ENCODE measurements at places on chromosomes 3 and 15.

DNA sequence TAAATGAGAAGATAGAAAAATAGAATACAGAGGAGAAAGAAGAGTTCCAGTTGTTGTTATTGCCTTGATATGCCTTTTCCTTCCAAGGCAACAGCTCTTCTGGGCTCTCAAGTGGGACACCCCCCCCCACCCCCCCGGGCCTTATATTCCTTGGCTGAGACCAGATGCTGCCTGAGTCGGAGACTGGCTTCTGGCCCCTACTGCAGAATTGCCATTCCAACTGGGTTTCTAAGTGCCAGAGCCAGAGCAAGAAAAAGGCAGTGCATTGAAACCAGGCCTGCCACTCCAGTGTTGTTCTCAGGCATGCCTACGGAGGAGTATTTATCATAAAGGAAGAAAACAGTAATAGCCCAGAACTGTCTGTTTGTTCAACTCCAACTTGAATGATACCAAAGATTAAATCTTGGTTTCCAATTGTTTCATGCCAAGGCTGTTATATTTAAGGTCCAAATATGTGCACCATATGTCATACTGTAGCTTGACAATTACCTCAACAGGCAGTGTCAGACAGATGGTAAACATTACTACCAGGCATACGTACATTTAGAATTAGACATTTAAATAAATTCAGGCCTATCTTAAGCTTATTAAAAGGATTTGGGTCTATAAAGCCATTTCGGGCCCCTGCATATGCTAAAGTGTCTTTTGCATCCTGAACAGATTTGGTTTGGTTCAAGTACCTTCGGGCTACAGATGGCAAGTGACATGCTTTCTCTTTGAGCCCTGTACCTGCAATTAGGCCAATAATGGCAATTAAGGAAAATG, 209.9 kb upstream of the SEMA6D start:
- no peak for DNase-seq

- DNase-seq = peak; percentile 40
Measured at GRCh38 chr3:31768479-31769125, 212.5 kb downstream of the OSBPL10 start.

- no peak for DNase-seq
Measured at GRCh38 chr3:64361962-64362735, 136.9 kb upstream of the PRICKLE2 start.

GRCh38 chr3:65532215-65532614, 506.5 kb downstream of the MAGI1 start:
- no peak for DNase-seq

- DNase-seq = no peak
Measured at GRCh38 chr15:63446255-63446654, 58.1 kb upstream of the USP3 start.

GRCh38 chr3:156579427-156579851, 24.5 kb upstream of the SSR3 start:
- DNase-seq = no peak

- DNase-seq = no peak
Measured at GRCh38 chr3:117192888-117193287, 483.3 kb downstream of the TUSC7 start.

- DNase-seq = no peak
Measured at GRCh38 chr15:65947041-65947440, 77.8 kb downstream of the RAB11A start.

- DNase-seq = no peak
Measured at GRCh38 chr3:172646439-172647015, 64.3 kb downstream of the NCEH1 start.

DNA sequence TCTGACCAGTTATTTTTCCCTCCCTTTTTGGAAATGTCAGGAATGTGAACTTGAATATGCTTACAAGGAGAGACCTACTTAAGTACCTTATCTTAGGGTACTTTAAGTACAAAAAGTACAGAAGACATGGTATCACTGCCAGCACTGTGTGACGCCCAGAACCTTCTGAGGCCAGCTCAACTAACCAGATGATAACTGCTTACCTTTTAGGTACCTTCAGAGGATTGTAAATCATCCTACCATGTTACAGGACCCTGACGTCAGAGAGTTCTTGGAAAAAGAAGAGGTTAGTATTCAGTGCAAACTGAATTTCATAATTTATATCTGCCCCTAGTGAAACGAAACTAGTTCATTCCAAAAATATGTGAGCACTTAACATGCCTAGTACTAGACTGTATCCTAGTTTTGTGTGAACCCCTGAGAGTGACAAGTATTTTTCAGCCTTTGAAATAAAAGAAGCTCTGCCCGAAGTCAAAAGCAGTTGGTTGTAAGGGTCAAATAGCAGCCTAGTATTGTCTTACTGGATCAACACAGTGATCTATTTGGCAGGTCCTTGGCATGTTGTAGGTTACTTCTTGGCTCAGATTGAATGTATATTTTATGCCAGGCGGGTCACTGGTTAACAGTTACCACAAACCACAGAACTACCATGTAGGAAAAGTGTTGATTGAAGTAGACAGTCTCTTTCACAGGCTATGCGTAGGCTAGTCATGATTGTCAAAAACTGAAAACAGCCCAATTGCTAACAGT, 23.8 kb upstream of the SNX22 start:
- DNase-seq = no peak

DNA sequence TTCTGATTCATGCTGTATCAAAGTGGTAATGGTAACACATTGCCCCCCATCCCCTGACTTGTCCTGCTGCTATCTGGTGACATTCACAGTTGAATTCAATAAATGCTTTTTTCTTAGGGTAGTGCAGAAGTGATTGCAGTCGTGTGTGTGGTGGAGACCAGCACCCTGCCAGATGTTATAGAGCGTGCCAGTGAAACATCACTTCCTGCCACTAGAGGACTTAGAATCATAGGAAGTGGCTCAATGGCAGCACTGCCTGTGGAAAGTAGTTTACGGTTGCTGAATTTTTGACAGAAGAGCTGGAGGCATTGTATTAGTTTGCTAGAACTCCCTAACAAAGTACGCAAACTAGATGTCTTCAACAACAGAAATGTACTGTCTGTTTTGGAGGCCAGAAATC, 37.4 kb upstream of the P2RY12 start:
- DNase-seq = no peak

- no peak for DNase-seq
Measured at GRCh38 chr3:27487383-27487782, 3.2 kb upstream of the SLC4A7 start.

DNA sequence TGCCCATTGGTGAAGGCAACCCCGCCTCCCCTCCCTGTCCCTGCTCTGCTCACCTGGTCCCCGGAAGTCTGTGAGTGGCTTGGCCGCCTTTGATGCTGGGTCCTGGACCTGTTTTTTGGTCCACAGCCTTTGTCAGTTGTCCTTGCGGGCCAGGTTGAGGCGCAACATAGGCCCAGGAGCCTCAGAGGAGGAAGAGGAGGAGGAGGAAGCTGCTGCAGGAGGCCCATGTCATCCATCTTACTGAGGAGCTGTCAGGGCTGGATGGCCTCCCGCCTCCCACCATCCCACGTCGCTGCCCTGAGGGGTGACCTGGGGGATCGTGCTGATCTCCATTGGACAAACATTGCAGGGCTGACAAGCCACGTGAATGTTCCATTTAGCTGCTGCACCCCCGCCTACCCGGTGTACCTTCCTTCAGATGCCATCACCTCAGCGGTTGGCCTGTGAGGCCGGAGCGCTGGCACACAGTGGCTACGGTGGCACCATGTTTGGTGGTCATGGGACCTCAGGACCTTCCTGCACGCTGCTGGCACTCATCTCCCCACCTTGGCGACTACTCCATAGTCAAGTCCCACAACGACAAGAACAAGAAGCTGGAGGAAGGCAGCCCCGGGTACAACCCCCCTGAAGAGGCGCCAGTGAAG, 106.3 kb downstream of the SMAD6 start:
- DNase-seq = no peak

GRCh38 chr3:21328711-21329390, 422.2 kb downstream of the ZNF385D start:
- DNase-seq = no peak

DNA sequence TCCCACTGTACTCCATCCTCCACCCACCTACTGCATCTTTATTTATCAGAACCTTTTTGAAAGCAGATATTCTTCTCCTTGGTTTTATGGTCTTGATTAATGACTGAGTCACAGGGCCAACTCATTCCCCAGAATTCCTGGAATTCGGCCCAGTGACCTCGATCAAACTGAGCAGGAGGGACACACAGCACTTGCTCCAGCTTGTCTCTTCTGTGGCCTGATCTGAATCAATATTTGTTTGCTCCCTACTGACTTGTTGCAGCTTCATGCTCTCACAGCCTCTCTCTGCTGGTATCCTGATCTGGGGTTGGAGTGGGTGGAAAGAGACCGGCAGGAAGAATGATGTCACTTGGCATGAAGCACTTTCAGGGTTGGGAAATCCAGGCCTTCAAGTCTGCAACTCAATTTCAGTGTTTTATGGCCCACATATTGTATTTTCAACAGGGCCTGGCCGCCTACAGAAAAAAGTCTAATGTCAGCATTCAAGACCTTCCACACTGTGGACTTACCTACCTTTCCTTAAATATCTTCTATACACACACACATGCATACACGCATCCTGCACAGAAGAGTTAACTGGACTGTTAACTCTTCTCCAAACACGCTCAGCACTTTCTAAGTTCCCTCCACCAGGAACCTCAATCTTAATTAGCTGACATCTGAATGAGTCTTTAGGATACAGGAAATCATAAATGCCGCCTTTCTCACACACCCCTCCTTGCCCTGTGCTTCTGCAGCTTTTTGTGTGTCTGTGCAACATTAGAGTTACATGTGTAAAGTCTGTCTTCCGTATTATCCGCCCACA, 4.6 kb downstream of the ANXA2 start:
- DNase-seq = no peak

DNA sequence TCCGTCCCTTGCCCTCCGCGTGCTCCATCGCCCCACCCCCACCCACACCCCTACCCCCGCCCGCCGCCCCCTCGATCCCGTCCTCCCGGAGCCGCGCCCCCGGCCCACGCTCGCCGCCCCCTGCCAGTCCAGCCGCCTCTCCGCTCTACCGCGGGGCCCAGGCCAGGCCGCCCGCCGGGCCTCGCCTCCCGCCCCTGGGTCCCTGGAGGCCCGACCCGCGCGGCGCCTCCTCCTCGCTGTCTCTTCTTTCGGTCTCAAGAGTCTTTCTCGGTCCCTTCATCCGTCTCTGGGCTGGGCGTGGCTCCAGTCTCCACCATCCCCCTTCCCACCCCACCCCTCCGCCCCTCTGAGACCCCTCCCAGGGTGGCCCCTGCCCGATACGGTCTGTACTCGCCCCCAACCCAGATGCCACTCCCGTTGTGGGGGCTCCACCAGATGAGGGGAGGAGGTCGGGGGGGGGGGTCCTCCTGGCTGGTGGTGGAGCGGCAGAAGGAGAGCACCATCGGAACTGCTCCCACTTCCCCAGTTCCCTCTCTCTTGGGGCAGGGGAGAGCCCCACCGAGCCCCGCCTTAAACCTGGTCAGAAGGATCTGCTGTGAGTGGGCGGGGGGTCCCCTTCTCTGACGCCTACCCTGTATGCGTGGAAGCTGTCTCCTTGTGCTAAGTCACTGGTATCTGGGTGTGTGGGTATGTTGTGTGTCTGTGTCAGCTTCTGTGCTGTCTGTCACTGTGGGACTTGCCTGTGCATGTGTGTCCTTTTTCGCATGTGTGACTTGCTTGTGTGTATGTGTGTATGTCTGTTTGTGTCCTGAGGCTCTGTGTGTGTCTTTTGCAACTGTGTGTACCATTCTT, 1.0 kb downstream of the PRKCD start:
- DNase-seq = no peak

DNA sequence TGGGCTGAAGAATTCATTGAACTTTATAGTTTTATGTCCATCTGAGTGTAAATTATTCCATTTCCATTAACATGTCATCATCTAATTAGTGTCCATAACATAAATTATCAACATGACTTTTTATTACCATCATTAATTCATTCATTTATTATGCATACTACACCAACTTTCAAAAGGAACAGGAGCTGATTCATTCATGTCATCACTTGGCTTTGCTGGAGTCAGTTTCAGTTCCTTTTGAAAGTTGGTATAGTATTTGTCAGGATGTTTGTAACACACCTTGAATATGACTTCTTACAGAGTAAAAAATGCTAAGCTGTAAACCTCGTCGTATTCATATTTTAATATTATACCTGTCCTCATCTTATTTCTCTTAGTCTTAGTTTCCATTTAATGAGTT, 298.0 kb upstream of the RBMS3 start:
- no peak for DNase-seq

Data from activated gamma-delta T cell treated with Interleukin-2 at 50 U/mL for 16 hours (primary cell).